ENCODE measurements at places on chromosomes 6 and 20.

- no peak for DNase-seq
These were observed 215.0 kb upstream of the EXOC2 start for GRCh38 chr6:907928-908327.

DNA sequence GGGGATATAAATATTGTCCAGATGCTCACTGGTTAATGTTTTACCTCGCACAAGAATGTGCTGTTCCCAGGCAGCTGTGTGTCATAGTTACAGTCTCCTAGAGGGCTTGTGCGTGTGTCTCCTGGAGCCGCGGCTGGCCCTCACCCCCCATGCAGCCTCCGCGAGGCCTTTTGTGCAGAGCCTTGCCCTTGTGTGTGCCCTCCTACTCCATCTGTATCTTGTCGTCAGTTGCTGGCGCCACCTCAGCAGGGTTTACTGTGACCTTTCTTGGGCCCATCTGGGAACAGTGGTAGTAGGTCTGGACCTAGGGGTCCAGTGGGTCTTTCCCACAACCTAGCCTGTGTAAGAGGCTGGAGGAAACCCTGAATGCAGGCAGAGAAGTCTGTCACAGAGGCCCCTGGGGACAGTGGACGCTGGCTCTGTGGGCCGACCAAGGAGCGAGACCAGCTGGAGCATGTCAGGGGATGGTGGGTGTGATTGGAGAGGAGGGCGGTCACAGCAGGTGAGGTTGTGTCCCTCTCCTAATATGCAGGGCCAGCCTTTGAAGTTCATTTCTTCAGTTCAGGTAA is 35.2 kb downstream of the PPP1R14C start:
- DNase-seq, result no peak

DNA sequence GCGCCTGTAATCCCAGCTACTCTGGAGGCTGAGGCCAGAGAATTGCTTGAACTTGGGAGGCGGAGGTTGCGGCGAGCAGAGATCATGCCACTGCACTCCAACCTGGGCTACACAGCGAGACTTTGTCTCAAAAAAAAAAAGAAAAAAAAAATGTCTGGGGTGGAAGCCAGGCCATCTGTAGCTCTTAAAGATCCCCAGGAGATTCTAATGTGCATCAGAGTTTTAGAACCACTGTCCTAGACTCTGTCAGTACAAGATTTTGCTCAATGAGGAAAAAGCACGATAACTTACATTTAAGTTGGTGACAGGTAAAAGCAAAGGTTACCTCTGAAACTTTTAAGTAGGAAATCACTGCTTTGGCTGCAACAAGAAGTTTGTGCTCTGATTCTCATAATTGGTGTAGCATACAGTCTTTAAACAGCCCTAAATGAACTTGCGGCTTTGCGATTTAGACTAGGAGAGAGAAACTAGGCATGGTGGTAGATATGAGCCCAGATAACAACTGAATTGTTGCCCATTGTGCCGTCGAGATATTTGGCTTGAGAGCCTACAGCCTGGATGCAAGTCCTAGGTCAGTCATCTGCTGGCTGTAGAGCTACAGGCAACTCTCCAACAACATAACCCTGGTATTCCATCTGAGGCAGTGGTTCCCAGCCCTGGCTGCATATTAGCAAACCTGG is 67.2 kb downstream of the BACH2 start:
- DNase-seq, result no peak

DNA sequence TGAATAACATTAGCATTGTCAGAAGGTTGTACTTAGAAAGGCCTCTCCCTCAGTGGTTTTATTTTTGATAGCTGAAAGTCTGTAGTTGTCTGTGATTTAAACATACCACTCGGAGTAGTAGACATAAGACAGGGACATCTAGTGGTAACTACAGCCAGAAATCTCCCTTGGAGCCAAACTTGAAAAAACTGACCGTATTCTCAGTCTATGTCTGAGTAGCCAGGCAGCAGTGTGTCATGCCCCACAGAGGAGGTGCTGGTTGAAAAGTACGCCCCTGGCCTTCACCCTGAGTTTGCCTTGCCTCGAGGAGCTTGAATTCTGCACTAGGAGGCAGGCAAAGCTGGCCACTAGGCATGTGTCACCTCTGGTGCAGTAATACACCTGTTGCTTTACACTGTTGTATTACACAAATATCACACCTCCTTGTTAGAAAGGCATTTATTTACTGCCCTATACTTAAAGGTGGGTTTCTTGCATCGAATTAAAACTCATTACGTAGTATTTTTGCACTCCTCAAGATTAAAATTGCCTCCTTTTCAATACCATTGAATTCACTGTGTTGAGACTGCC is 20.8 kb downstream of the ZBTB2 start:
- DNase-seq, result no peak

- DNase-seq, result no peak
These were observed 109.4 kb upstream of the ARMC2 start for GRCh38 chr6:108738684-108739416.

- no peak for DNase-seq
These were observed 32.4 kb upstream of the TIAM2 start for GRCh38 chr6:154962753-154963152.

- DNase-seq, result peak; percentile 81
These were observed 27.4 kb downstream of the MGME1 start for GRCh38 chr20:17995967-17996819.

DNA sequence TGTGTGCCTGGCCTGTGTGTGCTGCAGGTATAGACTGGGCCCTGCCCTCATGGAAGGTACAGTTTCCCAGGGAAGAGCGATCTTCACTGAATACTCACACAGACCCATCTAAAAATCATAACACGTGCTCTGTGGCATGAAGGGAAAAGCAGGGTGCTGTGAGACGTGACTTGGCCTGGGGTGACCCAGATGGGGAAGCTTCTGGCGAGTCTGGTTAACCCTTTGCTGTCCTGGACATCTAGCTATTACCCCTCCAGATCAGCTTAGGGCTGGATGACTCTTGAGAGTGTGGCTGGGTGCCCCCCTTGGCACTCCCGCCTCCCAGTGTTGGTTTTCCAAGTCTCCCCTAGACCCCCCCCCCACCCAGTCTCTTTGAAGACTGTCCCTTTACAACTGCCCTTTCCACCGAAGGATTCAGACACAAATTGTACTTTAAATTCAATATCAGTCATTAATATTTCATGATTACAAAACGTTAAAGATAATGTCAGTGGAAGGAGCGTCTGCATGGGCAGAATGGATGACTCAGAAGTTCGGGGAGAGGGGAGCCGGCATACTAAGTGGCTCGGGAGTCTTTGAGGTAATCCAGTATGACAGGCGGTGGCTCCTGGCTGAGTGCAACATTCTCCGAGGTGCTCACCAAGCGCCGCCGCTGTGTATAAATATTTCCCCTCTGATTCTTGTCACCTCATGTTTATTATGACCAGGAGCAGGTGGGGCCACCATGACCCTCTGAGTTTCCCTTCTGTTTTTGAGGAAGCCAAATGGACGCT is 77.3 kb downstream of the CD40 start:
- no peak for DNase-seq
